ENCODE measurements at places on chromosomes 5 and 9.
A peak's percentile ranks its signal among the peaks of the same experiment; 100 is the strongest.

DNA sequence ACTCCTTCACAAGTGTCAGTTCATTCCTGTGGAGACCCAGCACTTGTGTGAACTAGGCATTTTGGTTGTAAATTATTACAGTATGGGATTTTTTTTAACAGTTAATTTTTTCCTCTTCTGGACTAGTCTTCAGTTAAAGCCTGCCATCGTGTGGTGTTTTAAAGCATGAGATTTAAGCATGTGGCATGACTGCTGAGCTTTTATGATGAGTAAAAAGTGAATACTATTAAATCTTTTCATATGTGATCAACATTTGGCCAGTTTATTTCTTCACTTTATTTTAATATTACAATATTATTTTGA lies 25.0 kb downstream of the LMNB1 start:
- peak; percentile 50 for DNase-seq

DNA sequence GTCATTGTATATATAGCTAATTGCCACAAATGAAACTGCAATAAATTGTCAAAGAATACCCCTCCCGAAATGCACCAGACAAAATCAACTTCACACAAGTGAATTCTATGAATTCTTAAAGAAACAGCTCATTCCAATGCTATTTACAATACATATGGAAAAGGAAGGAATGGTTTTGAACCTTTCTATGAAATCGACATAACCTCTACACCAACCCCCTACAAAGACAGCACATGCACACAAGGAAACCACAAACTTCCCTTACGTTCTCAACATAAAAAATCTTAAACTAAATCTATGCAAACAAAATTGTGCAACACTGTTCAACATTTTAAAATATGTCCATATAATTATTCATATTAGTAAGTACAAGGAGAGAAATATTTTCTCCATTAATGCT lies 39.2 kb downstream of the MARCHF11 start:
- peak; percentile 62 for DNase-seq

DNA sequence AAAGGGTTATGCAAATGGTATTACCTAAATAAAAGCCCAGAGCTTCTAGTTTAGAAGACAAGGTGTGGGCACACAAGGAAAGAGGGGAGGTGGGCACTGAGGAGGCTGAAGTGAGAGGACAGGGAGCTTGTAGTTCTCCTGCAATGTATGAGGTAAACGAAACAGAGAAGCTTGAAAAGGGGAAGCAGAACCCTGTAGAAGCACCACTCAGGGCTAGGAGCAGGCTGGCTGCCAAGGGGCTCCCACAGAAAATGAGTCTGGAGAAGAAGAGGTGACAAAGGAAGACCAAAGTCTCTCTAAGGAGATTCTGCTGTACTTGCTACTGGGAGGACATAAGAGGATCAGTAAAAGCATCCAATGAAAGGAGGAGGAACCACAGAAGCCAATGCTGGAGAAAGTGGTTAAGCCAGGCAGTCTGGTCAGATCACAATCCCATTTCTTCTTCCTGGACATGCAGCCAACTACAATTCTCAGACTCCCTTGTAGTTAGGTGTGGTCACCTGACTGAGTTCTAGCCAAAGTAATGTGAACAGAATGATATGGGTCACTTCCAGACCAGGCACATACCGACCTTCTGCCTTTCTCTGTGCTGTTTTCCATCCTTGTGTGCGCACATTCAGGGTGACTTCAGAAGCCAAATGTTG lies 174.5 kb upstream of the MAP3K1 start:
- DNase-seq, result no peak

- DNase-seq, result no peak
Observed at GRCh38 chr5:1867114-1867814, 15.5 kb downstream of the IRX4 start.

- DNase-seq, result peak; percentile 58
Observed at GRCh38 chr5:45454114-45454513, 242.1 kb downstream of the HCN1 start.

DNA sequence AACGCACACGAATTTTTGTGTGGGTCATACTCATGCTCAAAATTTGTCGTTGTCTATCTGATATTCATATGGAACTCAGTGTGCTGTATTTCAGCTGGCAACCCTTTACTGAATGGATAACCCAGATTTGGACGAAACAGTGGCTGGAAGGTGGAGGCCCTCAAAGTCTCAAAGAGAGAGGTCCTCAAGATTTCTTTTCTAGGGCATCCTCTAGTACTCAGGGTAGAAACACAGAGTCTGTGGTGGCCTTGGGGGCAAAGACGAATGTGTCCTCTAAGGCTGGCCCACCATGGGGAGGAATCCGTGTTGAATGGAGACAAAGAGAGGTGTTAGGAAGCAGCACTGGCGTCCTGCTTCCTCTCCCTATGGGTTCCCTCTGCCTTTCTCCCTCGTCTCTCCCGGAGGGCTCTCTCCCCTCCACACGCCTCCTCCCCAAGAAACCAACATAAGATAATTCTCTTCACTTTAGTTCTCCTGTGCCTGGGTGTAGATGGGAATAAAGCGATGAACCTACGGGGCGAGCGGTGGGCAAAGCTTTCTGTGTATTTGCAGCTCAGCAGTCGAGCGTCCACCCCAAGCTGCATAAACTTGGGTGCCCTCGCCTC lies 333.7 kb downstream of the CWC27 start:
- DNase-seq, result no peak

DNA sequence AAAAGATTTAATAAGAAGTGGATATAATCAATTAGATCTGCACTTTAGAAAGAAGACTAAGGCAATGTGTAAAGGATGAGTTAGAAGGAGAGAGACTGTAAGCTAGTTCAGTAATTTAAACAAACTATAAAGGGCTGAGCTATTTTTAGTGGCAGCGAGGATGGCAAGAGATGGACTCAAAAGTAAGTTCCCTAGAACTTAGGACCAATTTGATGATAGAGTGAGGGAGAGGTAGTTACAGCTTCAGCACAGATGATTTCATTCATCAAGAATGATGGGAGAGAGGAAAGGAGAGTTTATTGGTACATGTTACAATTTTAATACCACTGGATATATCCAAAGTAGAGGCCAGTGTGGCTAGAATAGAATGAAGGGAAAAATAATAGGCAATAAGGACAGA lies 19.1 kb downstream of the NADK2 start:
- DNase-seq, result no peak

DNA sequence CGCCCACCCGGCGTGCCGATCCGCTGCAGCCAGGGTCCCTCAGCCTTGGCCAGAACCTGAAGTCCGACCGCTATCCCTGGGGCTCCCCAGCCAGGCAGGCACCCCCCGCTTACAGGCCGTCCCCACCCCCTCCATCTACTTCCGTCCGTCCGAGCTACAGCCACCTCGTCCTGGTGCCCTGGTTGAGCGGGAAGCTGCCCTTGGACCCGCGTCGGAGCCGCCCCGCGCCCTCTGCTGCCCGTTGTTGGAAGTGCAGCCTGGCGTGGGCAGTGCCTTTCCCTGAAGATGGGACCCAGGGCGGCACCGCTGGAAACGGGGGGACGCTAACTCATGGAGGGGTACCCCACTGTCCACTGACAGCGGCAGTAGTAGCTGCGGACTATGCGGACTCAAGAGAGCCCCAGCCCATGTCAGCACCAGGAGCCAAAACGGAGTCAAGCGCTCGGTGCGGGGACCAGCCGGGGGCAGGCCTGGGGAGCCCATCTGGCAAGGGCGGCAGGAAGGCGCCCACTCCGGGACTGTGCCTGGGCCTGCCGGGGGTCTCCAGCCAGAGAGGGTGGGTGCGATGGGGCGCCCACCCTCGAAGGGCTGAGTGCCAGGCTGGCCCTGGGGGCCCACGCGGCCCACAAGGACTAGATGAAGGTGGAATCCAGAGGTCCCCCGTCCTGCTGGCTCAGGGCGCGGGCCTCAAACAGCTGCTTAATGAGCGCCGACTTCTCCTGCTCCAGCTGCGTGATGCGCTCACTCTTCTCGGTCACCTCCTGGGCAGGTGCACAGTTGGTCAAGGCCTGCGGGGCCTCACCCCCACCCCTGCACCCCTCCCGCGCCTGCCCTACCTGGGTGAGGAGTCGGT lies 6.1 kb downstream of the SAPCD2 start:
- peak; percentile 76 for DNase-seq

- no peak for DNase-seq
Observed at GRCh38 chr9:131784748-131785501, 45.0 kb upstream of the RAPGEF1 start.

DNA sequence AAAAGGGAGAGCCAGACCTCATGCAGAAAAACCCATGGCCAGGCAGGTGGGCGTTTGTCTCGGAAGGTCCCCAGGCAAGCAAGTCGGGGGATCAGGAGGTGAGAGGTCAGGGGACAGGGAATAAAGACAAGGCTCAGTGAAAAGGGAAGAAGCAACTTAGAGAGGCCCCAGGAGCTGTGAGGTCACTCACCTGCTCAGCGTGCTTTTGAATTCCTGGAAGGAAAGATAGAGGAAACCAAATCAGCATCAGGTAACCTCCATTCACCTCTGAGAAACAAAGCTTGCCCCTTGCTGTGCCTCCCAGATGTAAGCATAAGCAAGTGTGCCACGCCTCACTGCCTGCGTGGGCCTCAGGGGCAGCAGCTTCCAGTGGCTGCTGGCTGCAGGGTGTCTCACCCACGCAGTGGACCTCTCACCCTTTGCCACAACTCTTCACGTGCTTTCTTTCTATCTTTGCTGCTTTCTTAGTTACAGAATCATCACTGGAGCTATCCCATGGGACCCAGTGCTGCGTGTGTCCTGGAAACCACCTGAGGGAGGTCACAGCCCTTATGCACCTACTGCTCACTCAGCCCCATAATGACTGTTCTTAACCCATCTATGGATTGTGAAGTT lies 6.0 kb downstream of the TRIM7 start:
- no peak for DNase-seq

DNA sequence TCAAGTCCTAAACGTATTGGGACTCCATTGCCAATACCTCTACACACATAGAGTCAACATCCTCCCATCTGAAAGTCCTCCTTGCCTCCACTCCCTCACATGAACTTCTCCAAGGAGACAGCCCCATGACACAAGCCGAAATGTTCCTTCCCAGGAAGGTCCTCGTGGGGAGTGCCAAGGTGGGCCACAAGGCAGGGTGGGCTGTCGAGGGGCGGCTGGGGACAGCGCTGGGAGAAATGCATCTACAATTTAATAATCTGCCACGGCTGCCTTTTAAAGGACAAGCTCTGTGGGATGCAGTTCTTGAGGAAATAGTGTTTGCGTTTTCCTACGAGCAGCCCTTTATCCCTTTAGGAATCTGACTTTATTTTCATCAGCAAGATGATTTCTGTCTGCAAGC lies 138.7 kb downstream of the GABBR2 start:
- DNase-seq, result no peak

DNA sequence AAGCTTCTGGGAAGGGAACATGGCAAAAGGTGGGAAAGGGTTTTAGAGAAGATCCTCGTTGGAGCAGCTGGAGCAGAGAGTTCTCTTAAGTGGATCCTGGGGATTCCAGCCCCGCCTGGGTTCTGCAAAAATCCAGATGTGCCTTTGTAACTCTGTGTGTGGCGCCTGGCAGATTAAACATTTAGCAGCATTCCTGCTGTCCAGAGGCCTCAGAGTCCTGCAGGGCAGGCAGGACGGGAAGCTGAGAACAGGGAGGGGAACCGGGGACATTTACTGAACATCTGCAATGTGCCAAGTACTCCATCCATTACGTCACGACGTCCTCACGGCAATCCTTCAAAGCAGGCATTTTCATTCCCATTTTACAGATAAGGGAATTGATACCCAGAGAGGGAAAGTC lies 6.0 kb downstream of the EIF4E1B start:
- DNase-seq, result no peak

DNA sequence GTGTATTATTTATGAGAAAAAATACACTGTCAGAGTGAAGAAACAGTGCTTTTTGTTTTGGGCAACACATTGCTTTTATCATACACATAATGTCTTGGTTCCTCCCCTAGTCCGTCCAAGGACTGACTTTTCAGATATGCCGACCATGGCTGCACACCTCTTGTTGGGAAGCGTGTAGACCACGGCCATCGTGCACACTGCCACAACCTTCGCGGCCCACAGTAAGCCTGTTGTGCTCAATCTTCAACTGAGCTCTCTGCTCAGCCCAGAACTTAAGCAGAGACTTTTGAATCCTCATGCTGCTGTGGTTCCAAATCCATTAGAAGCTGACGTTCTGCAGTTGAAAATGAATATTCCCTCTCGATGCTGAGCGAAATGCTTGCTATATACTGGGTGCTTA lies 157.6 kb upstream of the IRX2 start:
- DNase-seq, result no peak

GRCh38 chr5:56449071-56449640 lies 216.0 kb upstream of the ANKRD55 start:
- DNase-seq, result no peak

GRCh38 chr5:131609774-131610173 lies 25.3 kb downstream of the RAPGEF6 start:
- no peak for DNase-seq

All from ELR (cell line).